ENCODE measurements at places on chromosomes 1 and 21.

GRCh38 chr1:10612436-10613160 is 137.8 kb downstream of the PEX14 start:
- no peak for DNase-seq

GRCh38 chr1:98988904-98989555 is 15.6 kb downstream of the PLPPR5 start:
- peak; percentile 48 for DNase-seq

GRCh38 chr1:247216261-247216660 is 39.6 kb upstream of the VN1R5 start:
- no peak for DNase-seq

- DNase-seq = peak; percentile 16
Observed at GRCh38 chr1:231442735-231443134, 20.6 kb upstream of the EGLN1 start.

DNA sequence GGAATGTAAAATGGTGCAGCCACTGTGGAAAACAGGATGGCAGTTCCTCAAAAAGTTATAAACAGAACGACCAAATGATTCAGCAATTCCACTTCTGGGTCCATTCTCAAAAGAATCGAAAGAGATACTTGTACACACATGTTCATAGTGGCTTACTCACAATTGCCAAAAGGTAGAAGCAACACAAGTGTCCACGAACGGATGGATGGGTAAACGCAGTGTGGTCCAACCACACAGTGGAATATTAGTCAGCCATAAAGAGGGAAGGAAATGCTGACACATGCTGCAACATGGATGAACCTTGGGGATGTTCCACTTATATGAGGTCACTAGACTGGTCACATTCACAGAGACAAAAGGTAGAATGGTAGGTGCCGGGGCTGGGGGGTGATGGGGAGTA is 5.3 kb downstream of the KRTAP10-1 start:
- no peak for DNase-seq

DNA sequence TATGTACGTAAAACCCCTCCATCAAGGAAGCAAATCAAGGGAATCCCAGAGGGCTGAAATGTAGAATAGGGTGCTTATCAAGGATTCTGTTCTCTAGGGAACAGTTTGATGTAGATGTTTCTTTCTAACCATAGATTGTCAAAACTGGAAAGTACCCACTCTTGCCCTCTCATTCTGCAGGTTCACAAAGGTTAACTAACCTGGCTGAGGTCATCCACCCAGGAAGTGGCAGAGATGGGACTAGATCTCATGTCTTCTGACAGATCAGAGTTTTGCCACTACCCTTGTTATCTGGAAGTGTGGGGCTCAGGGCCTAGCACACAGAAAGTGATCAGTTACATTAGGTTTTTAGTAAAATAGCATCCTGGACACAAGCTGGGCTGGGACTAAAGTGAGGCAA is 47.4 kb downstream of the GFI1 start:
- no peak for DNase-seq

- DNase-seq = no peak
Observed at GRCh38 chr1:95369985-95370690, 136.1 kb downstream of the RWDD3 start.

GRCh38 chr21:39196310-39196709 is 13.1 kb upstream of the PSMG1 start:
- DNase-seq = no peak

- peak; percentile 29 for DNase-seq
Observed at GRCh38 chr1:31617916-31618746, 642 bp downstream of the HCRTR1 start.

DNA sequence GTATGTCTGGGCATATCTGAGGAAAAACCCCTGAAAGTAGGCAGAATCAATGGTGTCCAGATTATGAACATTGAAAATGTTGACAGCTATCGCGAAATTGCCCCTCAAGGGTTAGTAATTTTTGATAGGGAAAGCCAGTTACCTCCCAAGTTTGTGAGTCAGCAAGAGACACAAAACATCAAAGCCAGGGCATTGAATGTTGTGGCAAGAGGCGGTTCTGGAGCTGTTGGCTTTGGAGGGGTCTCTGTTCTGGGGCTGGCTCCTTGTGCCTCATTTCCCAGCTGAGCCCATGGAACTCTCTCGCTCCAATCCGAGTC is 10.6 kb upstream of the S100A11 start:
- no peak for DNase-seq

GRCh38 chr1:13826591-13826990 is 126.6 kb downstream of the PRDM2 start:
- DNase-seq = no peak

- DNase-seq = no peak
Observed at GRCh38 chr21:20515446-20515845, 482.8 kb upstream of the NCAM2 start.

DNA sequence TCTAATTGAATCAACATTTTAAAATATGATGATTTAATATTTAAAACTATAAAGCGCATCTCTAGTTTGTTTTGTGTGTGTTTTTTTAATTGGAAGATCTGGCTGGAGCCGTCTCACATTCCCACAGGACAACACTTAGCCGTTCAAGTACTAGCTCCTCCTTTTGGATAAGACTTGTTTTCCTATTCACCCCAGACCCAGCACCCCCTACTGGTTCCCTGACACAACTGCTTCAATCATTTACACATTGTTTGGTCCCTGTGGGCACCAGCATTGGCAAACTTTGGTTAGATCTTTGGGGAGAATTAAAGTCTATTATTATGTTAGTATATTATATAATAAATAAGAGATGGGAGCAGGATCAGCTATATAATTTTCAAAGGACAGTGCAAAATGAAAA is 34.5 kb downstream of the TYW3 start:
- DNase-seq = peak; percentile 13

- DNase-seq = no peak
Observed at GRCh38 chr1:178506177-178506576, 6.7 kb upstream of the TEX35 start.

- DNase-seq = peak; percentile 70
Observed at GRCh38 chr21:33901412-33902288, 14.0 kb downstream of the ATP5PO start.

GRCh38 chr1:203442821-203443220 is 32.8 kb upstream of the PRELP start:
- no peak for DNase-seq

DNA sequence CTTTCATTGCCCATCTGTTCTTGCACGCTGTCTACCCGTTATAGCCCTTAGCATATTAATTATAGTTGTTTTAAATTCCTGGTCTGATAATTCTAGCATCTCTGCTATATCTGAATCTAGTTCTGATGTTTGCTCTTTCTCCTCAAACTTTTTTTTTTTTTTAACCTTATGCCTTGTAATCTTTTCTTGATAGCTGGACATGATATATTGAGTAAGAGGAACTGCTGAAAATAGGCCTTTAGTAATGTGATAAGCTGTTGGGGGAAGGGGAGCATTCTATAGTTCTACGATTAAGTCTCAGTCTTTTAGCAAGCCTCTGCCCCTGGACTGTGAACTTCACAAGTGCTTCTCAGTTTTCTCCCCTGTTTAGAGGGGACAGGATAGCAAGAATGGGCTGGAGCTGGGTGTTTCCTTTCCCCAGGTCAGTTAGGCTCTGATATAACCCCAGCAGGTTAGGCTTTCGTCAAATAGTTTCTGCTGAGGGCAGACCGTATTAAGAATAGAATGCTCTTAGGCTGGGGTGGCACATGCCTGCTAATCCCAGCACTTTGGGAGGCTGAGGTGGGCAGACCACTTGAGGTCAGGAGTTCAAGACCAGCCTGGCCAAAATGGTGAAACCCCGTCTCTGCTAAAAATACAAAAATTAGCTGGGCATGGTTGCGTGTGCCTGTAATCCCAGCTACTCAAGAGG is 62.2 kb downstream of the ZFYVE9 start:
- DNase-seq = no peak

DNA sequence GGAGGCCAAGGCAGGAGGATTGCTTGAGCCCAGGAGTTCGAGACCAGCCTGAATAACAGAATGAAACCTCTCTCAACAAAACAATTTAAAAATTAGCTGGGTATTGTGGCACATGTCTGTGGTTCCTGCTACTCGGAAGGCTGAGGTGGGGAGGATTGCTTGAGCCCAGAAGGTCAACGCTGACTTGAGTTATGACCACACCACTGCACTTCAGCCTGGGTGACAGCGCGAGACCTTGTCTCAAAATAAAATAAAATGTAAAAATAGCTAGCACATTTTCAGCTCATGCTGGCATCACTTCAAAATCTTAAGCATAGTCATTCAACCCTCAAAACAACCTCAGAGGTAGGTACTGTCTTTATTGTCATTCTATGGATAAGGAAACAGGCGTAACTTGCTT is 6.4 kb downstream of the JAK1 start:
- no peak for DNase-seq

- no peak for DNase-seq
Observed at GRCh38 chr1:182135946-182136345, 74.4 kb upstream of the ZNF648 start.

DNA sequence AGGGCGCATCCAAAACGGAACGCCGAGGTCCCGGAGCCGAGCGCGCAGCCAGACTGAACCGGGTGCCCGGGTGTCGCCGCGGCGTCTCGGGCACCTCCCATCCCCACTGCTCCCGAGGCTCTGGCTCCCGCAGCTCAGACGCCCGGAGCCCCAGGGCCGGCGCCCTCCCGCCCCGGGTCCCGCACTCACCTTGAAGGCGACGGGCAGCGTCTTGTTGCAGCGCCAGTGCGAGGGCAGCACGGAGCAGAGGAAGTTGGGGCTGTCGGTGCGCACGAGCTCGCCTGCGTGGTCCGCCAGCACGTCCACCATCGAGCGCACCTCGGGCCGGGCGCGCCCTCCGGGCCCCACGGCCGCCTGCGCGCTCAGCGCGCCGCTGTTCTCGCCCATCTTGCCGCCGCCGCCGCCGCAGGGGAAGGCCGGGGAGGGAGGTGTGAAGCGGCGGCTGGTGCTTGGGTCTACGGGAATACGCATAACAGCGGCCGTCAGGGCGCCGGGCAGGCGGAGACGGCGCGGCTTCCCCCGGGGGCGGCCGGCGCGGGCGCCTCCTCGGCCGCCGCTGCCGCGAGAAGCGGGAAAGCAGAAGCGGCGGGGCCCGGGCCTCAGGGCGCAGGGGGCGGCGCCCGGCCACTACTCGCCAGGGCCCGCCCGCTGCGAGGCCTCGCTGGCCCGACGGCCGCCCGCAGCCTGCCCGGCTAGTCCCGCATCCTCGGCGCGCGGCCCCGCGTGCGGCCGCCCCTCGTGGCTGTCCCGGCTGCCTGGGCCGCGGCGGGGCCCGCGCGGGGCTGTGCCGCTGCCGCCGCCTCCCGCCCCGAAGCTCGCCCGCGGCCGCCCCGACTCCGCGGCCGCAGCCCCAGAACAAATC is 447 bp downstream of the RUNX3 start:
- DNase-seq = peak; percentile 51

All from fibroblast of skin of back (primary cell).